Vagina (tissue), 2 donors: ENCODE measurements at places on chromosomes 6 and 20. TPM values are rescaled to one million over a fixed set of nuclear protein-coding genes. Genes with fewer than 3 reads are reported as not detected.

Gene ZSWIM3
- total RNA-seq: 2.9 TPM

Gene CTAGE9
- total RNA-seq: not detected

Gene HLA-B
- 921 TPM for total RNA-seq

Gene HLA-DMA
- 27.7 TPM for total RNA-seq

DNA sequence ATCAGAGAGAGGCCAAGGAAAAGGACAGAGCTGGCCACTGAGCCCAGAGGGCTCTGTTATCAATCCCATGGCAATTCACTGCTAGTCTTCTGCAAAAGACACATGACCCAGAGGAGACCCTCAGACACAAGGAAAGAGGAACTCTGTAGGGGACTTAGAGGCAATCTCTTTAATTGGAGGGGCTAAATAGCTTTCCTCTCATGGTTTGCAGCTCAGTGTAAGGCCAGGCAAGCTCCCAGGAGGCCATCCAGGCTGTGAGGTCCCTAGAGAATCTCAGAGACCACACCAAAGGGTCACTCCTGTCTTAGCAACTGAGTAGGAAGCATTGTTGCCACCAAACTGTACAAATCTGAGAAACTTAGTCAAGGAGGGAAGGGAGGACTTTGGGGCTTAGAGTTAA, 10.0 kb upstream of the HLA-DOA start:
- H3K27ac ChIP-seq: peak overlapping the region; percentile 86
- H3K4me1 ChIP-seq: peaks cover 17% of the 10 kb centered on the region
- H3K27me3 ChIP-seq: no peaks in the 10 kb centered on the region
- no peaks in the 10 kb centered on the region for H3K36me3 ChIP-seq
- no peak for DNase-seq
- H3K4me3 ChIP-seq: peak overlapping the region; percentile 33

DNA sequence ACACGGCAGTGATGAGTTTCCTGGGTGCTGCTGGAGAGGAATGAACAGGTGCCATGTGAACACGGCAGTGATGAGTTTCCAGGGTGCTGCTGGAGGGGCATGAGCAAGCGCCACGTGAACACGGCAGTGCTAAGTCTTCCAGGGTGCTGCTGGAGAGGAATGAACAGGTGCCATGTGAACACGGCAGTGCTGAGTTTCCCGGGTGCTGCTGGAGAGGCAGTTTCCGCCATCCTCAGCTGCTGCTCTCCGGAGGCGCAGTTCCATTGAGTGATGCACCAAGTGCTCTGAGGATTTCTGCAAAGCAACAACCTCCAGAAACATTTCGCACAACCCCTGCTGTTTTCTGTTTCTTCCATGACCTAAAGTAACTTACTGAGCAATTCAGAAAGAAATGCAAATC, 155.4 kb downstream of the SMOC2 start:
- H3K4me1 ChIP-seq: no peaks in the 10 kb centered on the region
- no peak overlapping the region for H3K4me3 ChIP-seq
- no peaks in the 10 kb centered on the region for H3K27me3 ChIP-seq
- H3K36me3 ChIP-seq: no peaks in the 10 kb centered on the region
- DNase-seq: no peak
- H3K27ac ChIP-seq: no peak overlapping the region

- no peak for DNase-seq
- no peaks in the 10 kb centered on the region for H3K4me1 ChIP-seq
- H3K27ac ChIP-seq: no peak overlapping the region
- no peak overlapping the region for H3K4me3 ChIP-seq
These were observed 102.2 kb downstream of the DCDC2 start for GRCh38 chr6:24255676-24256075.

DNA sequence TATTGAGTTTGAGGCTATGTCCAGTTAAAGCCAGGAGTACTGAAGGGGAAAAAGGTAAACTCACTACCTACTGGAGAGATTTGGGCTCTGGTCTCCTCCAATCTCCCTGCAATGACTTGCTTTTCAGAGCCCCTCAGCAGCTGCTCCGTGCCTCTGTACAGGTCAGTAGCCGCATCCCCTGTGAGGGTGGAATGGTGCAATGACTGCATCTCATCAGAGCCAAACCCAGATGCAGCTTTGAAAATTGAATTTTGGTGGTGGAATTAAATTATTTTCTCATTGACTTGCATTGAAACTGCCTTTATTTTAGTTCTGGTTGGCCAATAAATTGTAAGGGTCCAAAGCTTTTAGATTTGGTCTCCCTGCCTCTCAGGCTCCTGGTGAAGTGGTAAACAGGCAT, 166.7 kb downstream of the DLL1 start:
- H3K27me3 ChIP-seq: no peaks in the 10 kb centered on the region
- no peaks in the 10 kb centered on the region for H3K36me3 ChIP-seq
- no peaks in the 10 kb centered on the region for H3K4me1 ChIP-seq
- DNase-seq: peak; percentile 25
- H3K27ac ChIP-seq: no peak overlapping the region

DNA sequence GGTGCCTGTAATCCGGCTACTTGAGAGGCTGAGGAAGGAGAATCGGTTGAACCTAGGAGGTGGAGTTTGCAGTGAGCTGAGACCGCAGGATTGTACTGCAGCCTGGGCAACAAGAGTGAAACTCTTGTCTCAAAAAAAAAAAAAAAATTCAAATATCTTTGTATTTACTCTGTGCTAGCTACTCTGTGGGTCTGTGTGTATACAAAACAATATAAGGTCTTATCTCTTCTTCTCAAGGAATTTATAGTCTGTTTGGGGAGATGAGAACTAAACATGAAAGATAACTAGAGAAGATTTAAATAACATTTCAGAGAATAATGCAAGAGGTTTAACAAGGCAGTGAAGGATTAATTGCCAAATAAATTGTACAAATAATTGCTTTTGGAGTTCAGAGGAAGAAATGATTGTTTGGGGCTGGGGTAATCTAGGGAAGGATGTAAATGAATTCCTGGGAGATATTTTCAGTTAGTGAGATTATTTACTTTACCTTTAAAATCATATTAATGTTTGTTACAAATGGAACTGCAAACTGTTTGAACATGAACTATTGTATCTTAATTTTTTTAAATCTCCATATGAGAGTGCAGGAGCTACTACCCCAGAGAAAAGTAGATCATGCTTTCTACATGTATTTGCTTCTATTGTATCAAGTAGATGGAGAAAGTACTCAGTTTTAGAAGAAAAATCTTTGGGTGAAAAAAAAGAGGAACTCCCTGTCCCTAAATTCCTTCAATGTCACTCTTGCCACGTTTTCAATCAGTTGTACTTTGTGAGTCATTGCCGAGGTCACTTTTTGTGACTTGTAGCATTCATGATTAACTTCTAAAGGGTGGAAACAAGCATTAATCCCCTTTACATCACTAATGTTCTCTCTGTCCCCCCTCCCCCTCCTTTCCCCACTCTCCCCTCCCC, 39.0 kb downstream of the NCOA3 start:
- H3K27ac ChIP-seq: no peak overlapping the region
- H3K4me1 ChIP-seq: peaks cover 21% of the 10 kb centered on the region
- H3K4me3 ChIP-seq: no peak overlapping the region
- no peaks in the 10 kb centered on the region for H3K27me3 ChIP-seq

GRCh38 chr6:163170294-163170883, 244.1 kb upstream of the QKI start:
- no peak for DNase-seq
- H3K36me3 ChIP-seq: no peaks in the 10 kb centered on the region
- no peak overlapping the region for H3K4me3 ChIP-seq
- H3K27ac ChIP-seq: no peak overlapping the region
- no peaks in the 10 kb centered on the region for H3K27me3 ChIP-seq
- H3K4me1 ChIP-seq: no peaks in the 10 kb centered on the region

DNA sequence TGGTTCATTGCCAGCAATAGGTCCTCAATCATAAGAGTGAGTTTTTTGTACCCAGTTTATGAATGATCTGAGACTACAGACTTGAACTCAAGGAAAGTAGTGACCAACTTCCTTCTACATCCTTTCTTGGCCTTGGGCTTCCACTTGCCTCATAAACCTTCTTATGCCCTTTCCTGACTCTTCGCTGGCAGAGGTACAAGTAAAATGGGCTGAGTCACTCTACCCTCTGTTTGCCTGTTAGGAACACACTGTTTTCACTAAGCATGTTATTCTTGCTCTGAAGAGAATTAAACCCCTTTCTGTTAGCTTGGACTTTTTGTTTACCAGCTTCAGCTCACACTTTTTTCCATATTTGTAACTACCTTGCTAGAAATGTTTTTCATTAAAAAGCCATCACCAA, 74.4 kb downstream of the PKHD1 start:
- no peaks in the 10 kb centered on the region for H3K36me3 ChIP-seq
- no peaks in the 10 kb centered on the region for H3K27me3 ChIP-seq
- no peaks in the 10 kb centered on the region for H3K4me1 ChIP-seq
- DNase-seq: no peak
- no peak overlapping the region for H3K27ac ChIP-seq

DNA sequence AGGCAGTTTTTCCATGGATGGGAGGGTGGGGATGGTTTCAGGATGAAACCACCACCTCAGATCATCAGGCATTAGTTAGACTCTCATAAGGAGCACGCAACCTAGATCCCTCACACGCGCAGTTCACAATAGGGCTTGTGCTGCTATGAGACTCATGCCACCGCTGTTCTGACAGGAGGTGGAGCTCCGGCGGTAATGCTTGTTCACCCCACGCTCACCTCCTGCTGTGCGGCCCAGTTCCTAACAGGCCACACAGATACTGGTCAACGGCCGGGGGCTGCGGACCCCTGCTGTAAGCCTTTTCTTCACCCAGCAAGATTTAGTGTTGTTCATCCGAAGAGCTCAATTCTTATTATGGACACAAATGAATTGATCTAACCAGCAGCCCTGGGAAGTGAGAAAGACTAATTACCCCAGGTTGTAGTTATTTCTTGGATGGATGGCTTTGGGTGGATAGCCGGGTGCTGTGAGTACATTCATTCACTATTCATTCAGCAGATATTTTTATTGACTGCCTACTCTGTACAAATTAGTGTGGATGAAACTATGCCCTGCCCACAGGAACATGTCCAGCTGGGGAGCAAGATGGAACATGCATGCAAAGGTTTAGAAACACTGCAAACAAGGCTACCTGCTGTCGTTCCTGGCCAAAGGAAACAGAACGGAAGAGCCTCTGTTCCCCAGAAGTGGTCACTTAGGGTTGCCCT, 57.2 kb downstream of the RIOK1 start:
- no peak for DNase-seq
- no peak overlapping the region for H3K4me3 ChIP-seq
- H3K4me1 ChIP-seq: no peaks in the 10 kb centered on the region

- no peak overlapping the region for H3K4me3 ChIP-seq
- H3K36me3 ChIP-seq: peaks cover 37% of the 10 kb centered on the region
- no peak overlapping the region for H3K27ac ChIP-seq
- no peaks in the 10 kb centered on the region for H3K27me3 ChIP-seq
- H3K4me1 ChIP-seq: no peaks in the 10 kb centered on the region
- DNase-seq: no peak
These were observed 420 bp upstream of the MCCD1 start for GRCh38 chr6:31528307-31528777.

DNA sequence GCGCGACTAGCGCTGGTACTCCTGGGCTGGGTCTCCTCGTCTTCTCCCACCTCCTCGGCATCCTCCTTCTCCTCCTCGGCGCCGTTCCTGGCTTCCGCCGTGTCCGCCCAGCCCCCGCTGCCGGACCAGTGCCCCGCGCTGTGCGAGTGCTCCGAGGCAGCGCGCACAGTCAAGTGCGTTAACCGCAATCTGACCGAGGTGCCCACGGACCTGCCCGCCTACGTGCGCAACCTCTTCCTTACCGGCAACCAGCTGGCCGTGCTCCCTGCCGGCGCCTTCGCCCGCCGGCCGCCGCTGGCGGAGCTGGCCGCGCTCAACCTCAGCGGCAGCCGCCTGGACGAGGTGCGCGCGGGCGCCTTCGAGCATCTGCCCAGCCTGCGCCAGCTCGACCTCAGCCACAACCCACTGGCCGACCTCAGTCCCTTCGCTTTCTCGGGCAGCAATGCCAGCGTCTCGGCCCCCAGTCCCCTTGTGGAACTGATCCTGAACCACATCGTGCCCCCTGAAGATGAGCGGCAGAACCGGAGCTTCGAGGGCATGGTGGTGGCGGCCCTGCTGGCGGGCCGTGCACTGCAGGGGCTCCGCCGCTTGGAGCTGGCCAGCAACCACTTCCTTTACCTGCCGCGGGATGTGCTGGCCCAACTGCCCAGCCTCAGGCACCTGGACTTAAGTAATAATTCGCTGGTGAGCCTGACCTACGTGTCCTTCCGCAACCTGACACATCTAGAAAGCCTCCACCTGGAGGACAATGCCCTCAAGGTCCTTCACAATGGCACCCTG, 1.6 kb downstream of the TPBG start:
- DNase-seq: no peak
- H3K4me1 ChIP-seq: peaks cover 16% of the 10 kb centered on the region
- H3K4me3 ChIP-seq: peak overlapping the region; percentile 84
- H3K27ac ChIP-seq: peak overlapping the region; percentile 86
- H3K27me3 ChIP-seq: no peaks in the 10 kb centered on the region
- H3K36me3 ChIP-seq: no peaks in the 10 kb centered on the region

DNA sequence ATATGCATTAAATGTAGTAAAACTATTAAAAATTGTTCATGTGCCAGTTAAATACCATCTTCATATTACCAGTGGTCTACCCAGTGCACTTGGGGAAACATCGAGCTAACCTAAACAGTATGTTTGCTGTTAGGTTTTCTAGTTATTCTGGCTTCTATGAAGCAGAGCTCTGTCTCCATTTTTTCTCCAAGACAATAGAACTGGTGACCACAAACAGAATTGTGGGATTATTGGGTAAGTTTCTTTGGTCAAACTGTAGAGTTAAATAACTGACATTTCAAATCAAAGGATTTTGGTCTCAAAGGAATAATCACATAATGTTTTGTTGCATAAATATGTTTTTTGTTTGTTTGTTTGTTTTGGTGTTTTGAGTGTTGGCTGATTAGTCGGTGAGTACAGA, 40.5 kb upstream of the EDN3 start:
- no peak for DNase-seq
- no peak overlapping the region for H3K27ac ChIP-seq
- no peaks in the 10 kb centered on the region for H3K4me1 ChIP-seq

DNA sequence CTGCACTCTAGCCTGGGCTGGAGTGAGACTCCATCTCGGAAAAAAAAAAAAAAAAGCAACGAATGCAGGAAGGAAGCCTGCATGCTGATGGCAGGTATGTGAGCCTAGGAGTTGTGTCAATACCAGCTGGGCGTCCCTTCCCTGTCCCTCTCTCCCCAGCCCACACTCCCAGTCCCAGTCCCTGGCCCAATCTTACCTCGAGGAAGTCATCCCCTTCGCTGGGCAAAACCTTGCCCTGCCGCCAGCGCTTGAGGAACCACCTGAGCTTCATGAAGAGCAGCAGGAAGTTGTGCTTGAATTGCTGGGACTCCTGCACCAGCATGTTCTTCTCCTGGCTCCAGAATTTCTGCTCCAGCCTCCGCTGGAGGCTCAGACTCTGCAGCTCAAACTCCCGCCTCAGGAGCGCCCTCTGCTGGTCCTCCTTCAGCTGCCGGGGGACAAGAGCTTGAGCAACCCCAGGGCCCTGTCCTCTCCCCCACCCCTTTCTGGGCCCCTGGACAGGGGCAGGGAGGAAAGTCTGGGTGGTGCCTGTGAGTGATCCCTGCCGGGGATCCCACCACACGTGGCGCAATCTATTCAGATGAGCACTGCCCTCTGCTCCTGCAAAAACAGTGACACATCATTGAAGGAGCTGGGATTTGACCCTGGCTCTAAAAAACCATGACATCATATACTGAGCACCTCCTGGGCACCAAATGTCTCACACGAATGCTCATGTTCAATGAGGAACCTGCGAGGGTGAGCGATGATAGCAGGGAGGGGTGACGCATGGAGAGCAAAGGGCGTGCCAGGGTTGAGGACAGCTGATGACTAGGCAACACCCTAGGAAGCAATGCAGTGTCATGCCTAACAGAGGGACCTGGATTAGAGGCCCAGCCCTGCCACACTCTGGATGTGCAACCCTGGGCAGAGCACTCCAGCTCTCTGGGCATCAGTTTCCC, 35.0 kb upstream of the DSN1 start:
- peaks cover 15% of the 10 kb centered on the region for H3K4me1 ChIP-seq
- peaks cover 65% of the 10 kb centered on the region for H3K36me3 ChIP-seq
- no peak for DNase-seq
- no peak overlapping the region for H3K4me3 ChIP-seq
